ENCODE measurements at places on chromosomes 2 and 18.

DNA sequence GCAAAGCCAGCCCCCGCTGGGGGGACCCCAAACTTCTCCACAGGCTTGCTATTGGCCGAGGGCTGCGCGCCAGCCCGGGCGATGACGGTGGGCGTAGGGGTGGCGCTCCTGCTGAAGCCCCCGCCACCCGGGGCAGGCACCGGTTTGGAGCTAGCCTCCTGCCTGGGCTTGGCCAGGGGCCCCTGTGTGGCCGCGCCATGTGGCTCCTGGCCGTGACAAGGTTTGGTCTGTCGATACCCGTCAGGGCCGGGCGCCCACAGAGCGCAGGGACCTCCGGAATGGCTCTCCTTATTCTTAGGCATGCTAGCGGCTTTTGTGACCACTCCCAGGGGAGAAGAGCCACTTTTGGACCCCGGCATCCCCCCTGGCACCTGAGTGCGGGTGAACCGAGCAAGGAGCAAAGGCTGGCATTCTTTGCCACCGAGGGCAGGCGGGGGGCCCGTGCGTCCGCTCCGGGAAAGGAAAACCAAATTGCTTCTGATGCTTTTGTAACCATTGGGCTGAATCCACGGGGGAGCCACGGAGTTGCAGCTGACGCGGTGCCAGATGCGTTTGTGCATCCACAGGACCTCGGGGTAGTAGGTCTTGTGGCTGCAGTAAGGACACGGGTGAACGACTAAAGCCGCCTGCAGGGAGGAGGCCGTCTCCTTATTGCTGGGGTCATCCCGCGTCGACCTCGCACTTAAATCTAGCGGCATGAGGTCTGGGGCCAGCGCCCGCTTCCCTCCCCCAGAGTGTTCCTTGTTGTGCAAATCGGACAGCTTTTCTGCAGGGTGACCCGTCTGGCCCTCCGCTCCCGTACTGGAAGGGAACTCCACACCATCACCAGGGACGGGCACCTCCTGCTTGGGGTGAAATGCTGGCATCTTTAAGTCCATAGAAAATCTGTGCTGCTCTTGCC lies 115.6 kb downstream of the ZNF516 start:
- DNase-seq, result no peak

- no peak for DNase-seq
These were observed 114.5 kb upstream of the TANK start for GRCh38 chr2:161045726-161046125.

- no peak for DNase-seq
These were observed 73.9 kb upstream of the LMAN1 start for GRCh38 chr18:59432803-59433597.

- no peak for DNase-seq
These were observed 294.3 kb upstream of the KCNH7 start for GRCh38 chr2:163132850-163133249.

GRCh38 chr2:216302981-216303676 lies 69.2 kb downstream of the MARCHF4 start:
- DNase-seq, result no peak

- no peak for DNase-seq
These were observed 1386.0 kb upstream of the CELF4 start for GRCh38 chr18:38951633-38952032.

DNA sequence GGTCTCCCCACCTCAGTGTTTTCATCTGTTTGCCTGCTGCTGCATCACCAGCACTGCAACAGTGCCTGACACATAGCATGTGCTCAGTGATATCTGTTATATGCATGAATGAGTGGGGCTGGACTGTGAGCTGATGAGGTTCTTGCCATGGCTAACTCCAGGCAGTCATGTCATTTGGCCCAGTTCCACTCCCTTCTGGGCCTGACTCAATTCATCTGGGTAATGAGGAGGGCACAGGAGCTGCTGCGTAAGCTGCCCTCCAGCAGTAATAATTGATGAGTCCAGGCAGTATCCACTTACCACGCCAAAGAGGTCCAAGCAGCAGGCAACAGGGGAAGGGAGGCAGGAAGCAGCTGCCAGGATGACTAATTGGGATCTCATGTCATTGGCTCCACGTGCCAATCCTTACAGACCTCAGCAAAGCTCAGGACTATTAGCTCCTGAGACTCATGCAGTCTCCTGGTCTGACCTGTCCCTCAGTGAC lies 34.1 kb upstream of the MAT2A start:
- DNase-seq, result no peak

DNA sequence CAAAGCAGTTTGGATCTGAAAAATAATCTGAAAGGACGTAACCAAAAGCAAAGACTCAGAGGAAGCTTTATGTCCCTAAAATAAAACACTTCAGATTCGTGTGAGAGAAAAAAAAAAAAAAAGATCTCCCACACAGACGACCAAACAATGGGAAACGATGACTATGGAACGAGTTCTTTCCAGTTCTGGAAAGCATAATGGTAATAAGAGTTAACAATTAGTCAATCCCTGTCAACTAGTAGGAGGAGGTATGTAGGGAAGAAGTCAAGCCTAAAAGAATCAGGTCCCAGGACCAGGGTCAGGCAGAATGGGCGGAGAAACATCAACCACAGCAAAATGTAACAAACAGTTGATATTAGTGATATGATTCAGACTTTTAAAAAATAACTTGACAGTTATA lies 170.3 kb upstream of the SETBP1 start:
- DNase-seq, result no peak

GRCh38 chr2:191051825-191052778 lies 38.1 kb upstream of the STAT1 start:
- DNase-seq, result no peak

DNA sequence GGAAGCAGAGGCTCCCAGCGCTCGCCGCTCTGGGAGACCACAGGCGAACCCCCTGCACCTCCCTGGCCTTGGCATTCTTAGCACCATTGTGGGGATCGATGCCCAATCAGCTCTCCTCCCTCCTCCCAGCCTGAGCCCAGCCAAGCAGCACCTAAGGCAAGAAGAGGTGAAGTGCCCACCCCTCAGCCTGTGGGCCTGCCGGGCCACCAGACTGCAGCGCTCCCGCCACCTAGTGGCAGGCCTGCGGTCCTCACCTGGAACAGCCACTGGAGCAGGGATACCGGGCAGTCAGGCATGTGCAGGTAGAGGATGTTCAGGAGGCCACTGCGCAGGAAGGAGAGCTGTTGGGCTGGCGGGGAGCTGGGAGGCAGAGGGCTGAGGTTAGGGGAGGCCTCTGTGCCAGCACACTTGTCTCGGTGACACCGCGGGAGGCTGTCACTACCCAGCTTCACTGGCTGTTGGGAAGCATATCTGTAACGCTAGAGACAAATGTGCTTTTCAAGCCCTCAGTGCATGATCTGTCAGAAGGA lies 35.2 kb downstream of the FAM178B start:
- peak; percentile 28 for DNase-seq

GRCh38 chr2:45938649-45939511 lies 287.4 kb downstream of the PRKCE start:
- no peak for DNase-seq

DNA sequence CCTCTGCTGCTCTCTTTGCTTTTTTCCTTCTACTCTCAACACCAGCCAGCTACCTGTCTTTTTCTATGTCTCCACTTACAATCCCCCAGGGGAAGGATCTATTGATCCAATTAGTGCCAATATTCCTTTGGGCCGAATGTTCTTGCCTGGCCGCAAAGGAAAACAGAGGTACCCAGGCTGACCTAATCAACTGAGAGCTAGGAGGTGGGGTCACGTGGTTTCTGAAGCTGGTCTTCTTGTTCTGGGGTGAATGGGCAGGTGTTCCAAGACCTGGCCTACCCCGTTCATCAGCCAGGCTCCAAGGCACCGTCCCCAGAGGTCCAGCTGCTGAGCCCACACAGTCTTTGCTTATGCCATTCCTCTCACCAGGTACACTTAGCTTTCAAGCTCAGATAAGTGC lies 65.5 kb upstream of the EPAS1 start:
- no peak for DNase-seq

GRCh38 chr2:62785810-62786597 lies 80.5 kb downstream of the EHBP1 start:
- no peak for DNase-seq

DNA sequence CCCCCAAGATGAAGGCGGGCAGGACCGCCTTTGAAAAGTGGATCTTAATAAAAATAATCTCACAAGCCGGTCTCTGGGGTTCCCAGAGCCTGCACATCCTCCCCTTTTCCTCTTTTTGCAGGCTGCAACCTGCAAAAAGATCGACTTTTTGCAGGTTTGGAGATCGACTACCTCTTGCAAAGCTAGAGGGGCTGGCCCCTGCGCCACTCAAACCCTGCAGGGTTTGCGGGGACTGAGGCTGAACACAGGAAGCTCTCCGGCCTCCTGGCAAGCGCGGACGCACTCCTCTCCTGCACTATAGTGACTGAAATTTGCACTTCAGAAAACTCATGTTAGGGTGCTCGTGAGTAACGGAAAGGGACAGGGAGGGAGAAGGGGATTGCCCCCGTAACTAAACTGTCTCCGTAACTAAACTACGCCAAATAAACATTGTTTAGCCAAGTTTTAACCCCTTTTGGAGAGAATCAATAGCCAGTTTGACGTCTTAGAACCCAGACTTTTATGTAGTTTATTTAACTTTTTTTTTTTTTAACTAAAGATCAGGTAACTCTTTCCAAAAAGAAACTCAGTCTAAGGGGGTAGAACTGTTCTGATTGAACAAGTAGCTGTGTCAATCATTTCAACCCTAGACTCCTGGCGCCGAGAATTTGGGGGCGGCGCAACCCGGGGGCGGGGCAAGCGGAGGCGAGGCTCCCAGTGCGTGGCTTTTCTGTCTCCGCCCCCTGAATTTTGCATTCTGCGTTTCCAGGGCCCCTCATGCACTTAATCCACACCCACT lies 2.5 kb downstream of the IGFBP5 start:
- peak; percentile 27 for DNase-seq

DNA sequence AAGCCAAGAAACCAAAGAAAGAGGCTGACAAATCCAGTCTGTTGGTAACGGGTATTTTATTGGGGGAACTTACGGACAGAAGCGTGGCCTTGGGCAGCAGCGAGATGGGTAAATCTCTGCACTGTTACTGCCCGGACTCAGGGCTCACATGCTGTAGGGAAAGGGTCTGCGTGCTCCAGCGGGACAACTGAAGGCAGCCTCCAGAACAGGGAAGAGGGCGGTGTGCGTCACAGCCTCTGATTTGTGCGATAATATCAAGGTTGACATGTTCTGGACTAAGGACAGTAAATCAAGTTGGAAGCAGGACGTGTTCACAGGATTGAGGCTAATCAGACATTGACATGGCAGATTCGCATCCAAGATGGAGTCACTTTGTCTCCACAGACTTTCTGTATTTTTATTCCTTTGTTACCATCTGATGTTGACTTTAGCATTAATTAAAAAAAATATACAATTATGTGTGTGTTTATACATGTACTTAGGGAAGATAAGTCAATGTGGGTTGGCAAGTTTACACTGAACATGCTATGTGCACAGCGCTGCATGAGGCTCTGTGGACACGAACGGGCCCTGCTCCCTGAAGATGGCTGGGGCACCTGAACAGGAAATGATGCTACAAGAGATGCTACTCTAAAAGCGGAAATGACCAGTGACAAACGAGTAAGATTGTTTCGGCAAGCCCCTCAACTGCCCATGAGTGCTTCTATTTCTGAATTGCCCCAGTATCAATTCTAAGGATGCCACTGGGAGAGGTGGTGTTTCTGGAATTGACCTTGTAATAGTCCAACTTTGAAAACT lies 22.6 kb upstream of the DCDC2C start:
- DNase-seq, result no peak

GRCh38 chr2:8750221-8750620 lies 68.4 kb downstream of the ID2 start:
- no peak for DNase-seq

- DNase-seq, result no peak
These were observed 21.4 kb upstream of the MTA3 start for GRCh38 chr2:42547014-42547413.

- no peak for DNase-seq
These were observed 376 bp downstream of the NDUFA10 start for GRCh38 chr2:240024766-240025165.

DNA sequence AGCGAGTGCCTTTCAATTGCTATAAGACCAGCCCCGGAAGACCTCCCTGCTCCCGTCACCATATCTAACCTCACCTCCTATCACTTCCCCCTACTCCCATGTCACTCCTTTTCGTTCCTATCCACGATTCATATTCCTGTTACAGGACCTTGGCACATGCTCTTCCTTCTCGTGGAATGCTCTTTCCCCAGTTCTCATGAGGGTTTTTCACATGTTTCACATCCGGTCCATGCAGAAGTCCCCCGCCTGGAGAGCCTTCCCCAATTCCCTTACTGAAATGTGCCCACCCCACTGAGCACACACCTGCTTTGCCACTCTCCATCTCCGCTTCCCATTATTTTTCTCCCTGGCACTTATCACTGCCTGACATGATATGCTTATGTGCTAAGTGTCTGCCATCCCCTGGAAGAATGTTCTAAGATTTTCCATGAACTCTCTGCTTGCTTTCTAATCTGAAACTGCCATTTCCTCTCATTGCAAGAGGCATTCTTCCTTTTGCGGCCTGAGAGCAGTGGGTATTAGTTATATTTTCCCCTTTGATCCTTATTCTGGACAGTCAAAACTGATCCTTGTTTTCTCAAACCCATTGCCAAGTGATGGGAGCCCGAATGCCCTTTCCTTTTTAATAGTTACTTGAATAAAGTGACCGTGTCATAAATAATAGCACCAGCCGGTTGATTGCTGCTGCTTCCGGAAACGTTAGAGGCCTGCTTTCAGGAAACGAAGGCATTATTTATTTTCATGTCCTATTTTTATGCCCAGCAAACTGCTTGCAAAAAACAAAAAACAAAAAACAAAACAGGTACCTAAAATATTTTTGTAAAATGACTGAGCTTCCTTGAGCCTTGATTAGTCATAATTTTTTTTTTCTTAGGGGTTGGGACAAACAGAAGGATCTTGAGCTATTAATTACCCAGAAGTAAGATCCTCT lies 127.9 kb downstream of the ZNF532 start:
- DNase-seq, result no peak

DNA sequence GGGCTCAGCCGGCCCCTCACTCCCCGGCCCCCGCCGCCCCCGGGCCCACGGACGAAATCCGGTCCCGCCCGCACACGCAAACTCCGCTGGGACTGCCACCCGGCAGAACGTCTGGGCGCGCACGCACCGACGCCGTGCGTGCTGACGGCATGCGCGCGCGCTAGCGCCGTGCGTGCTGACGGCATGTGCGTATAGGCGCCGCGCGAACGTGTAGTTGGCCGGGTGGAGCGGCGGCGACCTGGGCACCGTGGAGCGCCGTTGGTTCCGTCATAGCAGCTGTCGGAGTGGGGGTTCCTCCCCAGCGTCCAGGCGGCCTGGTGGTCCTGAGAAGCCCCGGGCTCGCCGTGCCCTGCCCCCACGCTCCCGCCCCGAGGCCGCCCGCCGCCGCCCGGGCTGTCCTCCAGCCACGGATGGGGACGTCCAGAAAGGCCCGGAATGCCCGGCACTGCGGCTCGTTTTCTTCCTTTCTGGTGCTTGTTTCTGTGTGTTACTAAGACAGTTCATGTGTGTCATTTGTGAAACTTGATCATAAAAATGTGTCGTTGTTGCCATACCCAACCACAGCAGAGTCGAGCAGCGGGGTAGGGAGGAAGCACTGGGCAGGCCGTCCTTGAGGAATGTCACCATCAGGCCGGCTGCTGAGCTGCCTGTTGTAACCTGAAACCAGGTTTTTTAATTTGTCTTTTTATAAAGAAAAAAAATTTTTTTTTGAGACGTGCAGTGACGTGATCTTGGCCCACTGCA lies at the start of gene TXNL4A:
TXNL4A (minus strand) TSS at position 113 of the 744 bp plus-strand sequence. CDS start 171 bp downstream, outside the sequence.
- peak; percentile 64 for DNase-seq

GRCh38 chr2:187581125-187581896 lies 27.1 kb upstream of the TFPI start:
- DNase-seq, result no peak

GRCh38 chr2:164671664-164672396 lies 50.5 kb upstream of the GRB14 start:
- no peak for DNase-seq

- no peak for DNase-seq
These were observed 2.3 kb downstream of the KIF1A start for GRCh38 chr2:240817496-240818292.

- no peak for DNase-seq
These were observed 235.1 kb downstream of the AGAP1 start for GRCh38 chr2:235728800-235729556.

Data from stimulated activated CD8-positive, alpha-beta memory T cell treated with anti-CD3 and anti-CD28 coated beads, Interleukin-4, amount 100 ng/mL, for 1 hour (primary cell).